ENCODE measurements at places on chromosomes 6 and 20. TPM values are rescaled to one million over a fixed set of nuclear protein-coding genes. Genes with fewer than 3 reads are reported as not detected.

Gene TMEM217
- 2.5 TPM for total RNA-seq

Gene YWHAB
- total RNA-seq: 170 TPM

Gene NOX3
- not detected for total RNA-seq

Gene PDE7B
- total RNA-seq: 60.0 TPM

Gene GPR6
- not detected for total RNA-seq

Gene VNN1
- total RNA-seq: under 0.01 TPM

Gene MLIP
- total RNA-seq: not detected

All from regular cardiac myocyte (primary cell).